ENCODE measurements at places on chromosomes 12 and 14.

DNA sequence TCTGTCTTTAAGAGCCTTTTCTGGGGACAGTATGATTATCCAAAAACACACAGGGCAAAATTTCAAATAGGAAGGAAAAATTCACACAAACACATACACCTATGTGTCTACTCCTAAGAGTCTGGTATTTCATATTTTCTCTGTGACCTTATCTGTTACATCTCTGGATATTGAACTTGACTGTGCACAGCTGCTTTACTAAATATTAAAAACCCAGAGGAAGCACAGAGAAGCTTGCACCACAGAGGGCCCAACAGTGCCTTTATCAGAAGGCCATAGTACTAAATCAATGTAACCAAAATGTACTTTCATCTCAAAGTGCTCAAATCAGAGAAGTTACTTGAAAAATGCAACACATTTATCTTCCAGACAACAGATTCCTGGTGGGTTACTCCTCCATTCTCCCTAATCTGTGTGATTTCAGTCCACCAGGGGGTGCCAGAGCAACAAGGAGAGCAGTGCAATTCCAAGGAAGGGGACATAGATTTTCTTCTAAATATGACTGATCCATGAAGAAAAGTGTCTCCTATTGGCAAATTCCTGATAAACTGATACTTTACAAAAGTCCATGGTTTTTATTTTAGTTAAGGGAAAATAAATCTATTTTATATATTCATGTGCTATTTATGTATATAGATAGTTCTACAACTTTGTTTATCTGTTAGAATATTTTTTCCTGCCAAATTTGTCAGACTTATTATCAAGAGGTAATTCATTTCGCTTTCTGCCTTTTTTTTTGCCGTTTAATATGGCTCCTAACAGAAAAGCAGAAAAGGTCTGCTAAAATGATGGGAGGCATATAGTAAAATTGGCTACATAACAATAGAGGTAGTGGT lies 617.6 kb downstream of the LRFN5 start:
- no peak for DNase-seq

DNA sequence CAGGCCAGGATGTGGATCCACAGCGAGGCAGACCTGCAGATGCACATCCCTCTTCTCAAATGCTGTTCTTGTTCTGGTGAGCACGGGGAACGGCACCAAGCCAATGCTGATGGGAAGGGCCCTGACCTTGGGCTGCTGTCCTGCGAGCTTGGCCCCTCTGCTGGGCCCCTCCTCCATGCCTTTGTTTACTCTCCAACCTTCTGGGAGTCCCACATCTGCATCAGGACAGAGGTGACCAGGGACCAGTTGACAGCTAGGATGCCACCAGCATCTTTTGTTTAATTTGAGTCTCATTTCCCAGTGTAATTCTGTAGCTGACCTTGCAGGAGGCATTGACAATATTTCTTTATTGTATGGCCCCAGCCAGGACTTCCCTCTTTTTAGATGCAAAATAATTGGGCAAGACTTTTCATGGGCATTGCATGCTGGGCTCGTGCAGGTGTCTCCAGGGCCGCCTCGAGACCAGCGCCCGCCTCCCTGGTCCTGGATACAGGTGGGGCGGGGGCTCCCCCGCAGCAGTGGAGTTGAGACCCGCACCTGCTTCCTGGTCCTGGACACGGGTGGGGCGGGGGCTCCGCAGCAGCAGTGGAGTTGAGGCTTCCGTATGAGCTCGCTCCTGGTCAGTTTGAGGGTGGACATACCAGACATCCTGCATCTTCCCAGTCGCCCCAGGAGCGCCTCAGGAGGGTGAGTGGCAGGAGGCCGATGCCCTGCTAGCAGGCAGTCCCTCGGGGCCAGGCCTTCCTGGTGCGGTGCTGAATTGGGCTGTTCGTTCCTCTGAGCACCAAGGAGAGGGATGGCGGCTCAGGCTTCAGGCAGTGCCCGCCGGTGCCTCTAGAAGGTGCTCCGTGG lies 11.4 kb downstream of the PACS2 start:
- no peak for DNase-seq

GRCh38 chr14:59303216-59303615 lies 114.7 kb downstream of the DAAM1 start:
- DNase-seq, result no peak

GRCh38 chr14:101719708-101720107 lies 41.8 kb upstream of the PPP2R5C start:
- no peak for DNase-seq

- no peak for DNase-seq
These were observed 516.5 kb upstream of the MGAT4C start for GRCh38 chr12:86772696-86773095.

- no peak for DNase-seq
These were observed 112.9 kb upstream of the ATXN7L3B start for GRCh38 chr12:74424778-74425177.

- DNase-seq, result no peak
These were observed 81.2 kb downstream of the CFAP54 start for GRCh38 chr12:96570579-96570978.

DNA sequence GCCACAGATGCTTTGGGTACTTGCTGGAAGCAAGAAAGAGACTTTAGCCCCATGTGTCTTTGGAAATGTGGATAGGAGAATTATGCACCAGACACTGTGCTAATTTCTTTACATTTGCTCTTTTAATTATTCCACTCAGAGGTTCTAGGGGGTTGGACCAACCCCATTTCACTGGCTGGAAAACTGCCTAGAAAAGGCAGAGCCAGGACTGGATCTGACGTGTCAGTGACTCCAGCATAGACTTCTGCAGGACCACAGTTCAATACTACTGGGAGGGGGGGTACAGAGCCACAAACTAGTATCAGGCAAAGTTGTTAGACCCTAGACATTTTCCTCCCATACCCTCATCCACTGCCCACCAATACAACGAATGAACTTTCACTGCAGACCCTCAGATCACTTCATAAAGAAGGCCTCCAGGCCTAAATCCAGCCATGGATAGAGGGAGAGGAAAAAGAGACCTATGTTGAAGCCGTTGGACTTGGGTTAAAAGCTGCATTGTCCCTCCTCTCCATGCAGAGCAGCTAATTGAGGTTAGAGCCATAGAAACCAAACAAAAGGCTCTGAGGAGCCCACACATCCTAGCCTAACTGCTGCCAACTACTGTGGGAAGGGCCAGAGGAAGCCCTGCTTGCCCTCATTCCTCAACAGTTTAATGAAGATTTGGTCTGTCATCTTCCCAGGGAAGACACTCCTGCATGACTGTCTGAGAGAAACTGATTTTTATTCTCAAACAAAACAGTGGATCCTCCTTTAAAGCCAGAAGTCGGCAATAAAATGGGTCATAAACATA lies 68.7 kb downstream of the STON2 start:
- no peak for DNase-seq

- no peak for DNase-seq
These were observed 40.7 kb downstream of the RFLNA start for GRCh38 chr12:124335426-124336183.

- DNase-seq, result no peak
These were observed 798 bp downstream of the PDZRN4 start for GRCh38 chr12:41188841-41189394.

- no peak for DNase-seq
These were observed 14.9 kb downstream of the SCAF11 start for GRCh38 chr12:45975506-45975905.

DNA sequence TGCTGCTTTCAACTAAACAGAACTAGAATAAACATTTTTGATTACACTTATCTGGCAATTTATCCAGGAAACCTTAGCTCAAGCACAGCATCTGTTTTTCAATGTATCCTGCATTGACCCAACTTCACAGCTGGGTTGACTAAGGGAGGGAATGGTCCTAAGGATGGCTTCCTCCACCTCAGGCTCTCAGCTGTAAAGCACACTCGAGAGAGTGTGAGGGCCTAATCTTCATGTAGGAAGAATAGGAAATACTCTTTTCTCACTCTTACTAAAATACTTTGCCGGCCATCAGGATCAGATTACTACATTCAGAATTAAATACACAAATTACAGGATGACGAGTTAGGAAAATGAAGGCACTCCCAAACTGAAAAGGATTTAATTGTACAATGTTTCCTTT lies 7.2 kb downstream of the SETD3 start:
- no peak for DNase-seq

DNA sequence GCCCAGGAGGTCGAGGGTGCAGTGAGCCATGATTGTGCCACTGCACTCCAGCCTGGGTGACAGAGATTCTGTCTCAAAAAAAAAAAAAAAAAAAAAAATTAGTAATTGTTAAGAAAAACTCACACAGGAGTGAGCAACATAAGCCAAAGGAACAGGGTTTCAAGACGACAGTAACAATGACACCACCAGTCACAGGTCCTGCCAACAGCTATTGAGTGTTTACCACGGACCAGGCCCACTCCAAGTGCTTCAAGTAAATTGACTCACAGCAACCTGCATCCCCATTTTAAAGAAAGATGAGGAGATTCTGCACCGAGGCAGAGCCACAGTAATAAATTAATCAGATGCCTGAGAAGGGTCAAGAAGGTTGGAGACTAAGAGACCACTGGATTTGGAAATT lies 194.5 kb downstream of the DPF3 start:
- no peak for DNase-seq

GRCh38 chr12:130978785-130979184 lies 25.1 kb downstream of the ADGRD1 start:
- no peak for DNase-seq

GRCh38 chr12:124519746-124520145 lies 47.7 kb downstream of the NCOR2 start:
- no peak for DNase-seq

GRCh38 chr12:47084172-47084571 lies 4.4 kb upstream of the AMIGO2 start:
- DNase-seq, result no peak

All from activated CD4-positive, CD25-positive, alpha-beta regulatory T cell treated with anti-CD3 and anti-CD28 coated beads, Interleukin-2, amount 50 U/mL, for 16 hours (primary cell).